Activated gamma-delta T cell treated with anti-CD3 and anti-CD28 coated beads, Interleukin-2, amount 50 U/mL, for 16 hours (primary cell): ENCODE measurements at places on chromosomes 5 and 9.

DNA sequence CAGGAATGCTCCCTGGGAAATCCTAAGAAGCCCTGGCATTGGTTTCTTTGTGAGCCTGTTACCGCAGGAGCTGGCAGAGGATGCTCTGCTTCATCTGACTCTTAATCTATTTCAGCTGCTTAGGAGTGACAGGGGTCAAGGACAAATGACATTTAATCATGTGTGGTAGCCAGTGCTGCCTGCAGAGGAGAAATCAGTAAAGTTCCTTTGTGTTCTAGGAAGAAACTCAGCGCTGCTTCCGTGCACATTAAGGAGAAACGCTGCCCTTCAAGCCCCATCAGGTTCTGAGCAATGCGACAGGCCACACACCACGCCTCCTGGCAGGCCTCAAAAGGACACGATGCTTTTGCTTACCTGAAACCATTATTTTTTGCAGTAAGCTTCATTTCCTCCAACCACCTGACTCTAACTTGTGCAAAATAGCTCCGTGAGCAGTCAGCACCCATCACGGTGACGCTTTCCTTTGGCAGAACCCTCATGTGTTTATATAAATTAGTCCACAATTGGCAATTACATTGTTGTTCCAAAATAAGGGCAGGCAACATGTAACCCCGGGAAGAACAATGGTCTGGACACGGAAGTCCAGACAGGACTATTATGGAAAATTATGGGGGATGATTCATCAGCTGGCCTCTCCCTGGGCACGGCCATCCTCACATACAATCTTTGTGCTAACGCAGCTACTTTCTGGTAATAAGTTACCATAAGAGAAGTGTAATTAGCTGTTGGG is 387.9 kb upstream of the DAP start:
- no peak for DNase-seq

- no peak for DNase-seq
These were observed 30.4 kb upstream of the NDFIP1 start for GRCh38 chr5:142078221-142078620.

GRCh38 chr5:75460942-75461610 is 50.4 kb downstream of the CERT1 start:
- DNase-seq, result no peak

- no peak for DNase-seq
These were observed 71.9 kb upstream of the FANCC start for GRCh38 chr9:95389373-95389772.

- no peak for DNase-seq
These were observed 73.2 kb downstream of the WDR41 start for GRCh38 chr5:77418601-77419581.

GRCh38 chr9:69376651-69377050 is 51.6 kb downstream of the ENTREP1 start:
- no peak for DNase-seq

DNA sequence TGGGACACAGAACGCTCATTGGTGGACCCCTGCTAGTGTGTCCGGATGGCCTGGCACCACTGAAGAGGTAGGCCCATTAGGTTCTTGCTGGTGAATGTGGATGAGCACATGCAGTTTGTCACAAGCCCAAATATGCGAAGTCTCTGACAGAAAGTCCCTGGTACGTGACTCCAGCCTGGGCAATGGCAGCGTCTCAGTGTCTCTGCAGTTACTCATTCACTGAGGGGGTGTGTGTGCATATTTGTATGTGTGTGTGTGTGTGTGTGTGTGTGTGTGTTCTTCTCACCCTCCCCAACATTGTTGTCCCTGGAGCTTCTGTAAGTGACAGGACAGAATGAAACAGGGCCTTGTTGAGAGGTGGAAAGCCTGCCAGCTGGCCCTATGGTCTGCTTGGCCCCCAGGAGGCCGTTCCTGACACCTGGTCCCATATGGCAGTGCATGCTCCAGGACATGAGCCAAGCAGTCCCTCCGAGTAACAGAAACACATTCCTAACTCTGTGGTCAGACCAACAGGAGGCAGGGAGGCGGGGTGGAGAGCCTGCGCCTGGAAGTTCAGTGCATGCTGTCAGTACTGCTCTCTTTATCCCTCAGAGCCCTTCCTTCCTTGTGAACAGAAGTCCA is 169.9 kb downstream of the SLC28A3 start:
- DNase-seq, result no peak

DNA sequence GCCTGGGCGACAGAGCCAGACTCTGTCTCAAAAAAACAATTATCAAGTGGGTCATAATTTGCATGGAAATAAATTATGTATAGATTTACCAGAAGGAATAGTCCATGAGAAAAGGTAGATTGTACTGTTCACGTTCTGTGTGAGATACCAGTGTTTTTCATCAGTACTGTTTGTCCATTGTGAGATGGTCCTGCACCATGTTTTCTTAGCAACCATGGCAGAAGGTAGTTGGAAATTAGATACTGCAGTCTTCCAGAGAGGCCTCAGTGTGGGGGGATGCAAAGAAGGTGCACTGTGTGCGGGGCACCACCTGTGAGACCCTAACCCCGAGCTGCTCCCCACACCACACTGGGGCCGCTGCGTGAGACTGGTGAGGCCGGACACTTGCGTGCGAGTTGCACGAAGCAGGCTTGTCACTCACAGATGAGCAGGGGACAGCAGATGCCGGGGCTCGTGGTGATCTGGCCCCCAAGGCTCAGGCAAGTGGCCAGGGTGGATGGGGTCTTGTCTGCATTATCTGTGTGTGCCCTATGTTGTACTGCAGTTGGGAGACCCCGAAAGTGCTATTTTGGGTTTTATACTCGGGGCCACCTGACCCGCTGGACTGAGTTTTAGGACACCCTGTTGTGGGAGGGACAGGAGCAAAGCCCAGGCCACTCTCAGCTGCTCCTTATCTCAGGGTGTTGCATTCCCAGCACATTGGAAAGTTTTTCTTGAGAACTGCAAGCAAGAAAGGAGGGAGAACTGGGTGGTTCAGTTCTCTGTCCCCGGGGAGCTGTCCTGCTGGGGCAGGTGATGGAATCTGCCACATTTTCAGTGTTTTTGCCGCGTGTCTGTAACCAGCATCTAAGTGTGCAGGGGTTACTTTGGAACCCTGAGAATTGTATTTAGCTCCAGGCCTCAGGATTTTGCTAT is 61.9 kb downstream of the EHMT1 start:
- no peak for DNase-seq

GRCh38 chr9:113755433-113755832 is 120.7 kb upstream of the ZNF618 start:
- no peak for DNase-seq

- no peak for DNase-seq
These were observed 1.0 kb downstream of the NREP start for GRCh38 chr5:111755942-111756381.
